Stimulated activated CD8-positive, alpha-beta memory T cell treated with anti-CD3 and anti-CD28 coated beads, Interleukin-15, amount 100 ng/mL, for 24 hours (primary cell): ENCODE measurements at places on chromosomes 13 and 19.

DNA sequence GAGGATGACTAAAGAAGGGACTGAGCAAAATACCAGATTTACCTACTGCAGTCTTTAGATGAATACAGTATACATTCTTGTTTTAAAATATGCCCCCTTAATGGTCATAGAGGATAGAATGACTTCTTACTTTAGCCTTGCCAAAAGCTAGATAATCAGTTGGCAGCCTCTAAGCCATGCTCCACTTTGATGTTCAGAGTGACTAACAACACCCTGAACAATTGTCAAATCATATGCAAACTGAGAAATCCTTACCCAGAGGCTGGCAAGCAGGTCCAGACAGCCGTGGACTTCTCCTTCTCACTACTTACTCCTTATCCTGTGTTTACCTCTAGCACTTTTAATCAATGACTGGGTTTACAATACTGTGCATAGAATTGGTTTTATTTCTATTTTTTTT is 23.6 kb upstream of the PHF11 start:
- DNase-seq: no peak

DNA sequence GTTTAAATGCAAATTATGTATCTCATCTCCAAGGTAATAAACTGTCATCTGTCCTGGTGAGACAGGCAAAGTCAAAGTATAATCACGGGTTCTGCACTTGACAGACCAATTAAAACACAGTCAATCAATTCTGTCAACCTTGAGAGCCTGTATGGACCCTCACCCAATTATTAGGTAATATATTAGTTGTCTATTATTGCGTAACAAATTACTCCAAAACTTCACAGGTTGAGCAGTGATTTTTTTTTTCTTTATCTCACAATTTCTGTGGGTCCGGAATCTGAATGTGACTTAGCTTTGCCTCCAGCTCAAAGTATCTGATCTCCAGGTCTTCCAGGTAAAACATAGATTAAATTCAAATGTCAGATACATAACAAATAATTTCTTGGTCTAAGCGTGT is 707.4 kb upstream of the ARGLU1 start:
- no peak for DNase-seq

DNA sequence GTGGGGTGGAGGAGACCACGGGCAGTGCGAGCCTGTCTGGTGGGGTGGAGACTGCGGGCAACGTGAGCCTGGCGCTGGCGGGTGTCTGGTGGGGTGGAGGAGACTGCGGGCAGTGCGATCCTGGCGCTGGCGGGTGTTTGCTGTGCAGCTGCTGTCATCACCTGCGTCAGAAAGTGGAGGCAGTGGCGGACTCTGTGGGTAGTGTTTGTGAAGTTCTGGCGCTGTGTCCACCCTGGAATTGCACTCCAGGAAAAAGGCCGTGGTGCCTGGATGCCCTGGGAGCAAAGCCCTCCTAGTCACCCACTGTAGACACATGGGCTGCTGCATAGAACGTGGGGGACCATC is 6.2 kb downstream of the TEX29 start:
- DNase-seq: no peak

DNA sequence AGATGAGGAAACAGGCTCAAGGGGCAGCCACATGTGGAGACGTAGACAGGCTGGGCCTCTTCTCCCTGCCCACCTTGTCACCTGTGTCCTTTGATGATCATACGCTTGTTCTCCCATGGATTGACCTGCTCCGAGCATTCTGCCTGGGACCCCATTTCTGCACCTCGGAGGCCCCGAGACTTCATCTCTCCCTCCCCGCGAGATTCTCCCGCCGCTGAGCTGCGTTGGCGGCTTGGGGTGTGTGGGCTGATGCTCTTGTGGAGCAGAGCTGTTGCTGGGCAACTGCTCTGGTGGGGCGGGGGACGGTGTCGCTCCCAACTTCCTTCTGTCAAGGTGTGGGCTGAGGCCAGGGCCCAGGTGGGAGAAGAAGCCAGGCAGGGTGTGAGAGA is 22.1 kb downstream of the MAST3 start:
- no peak for DNase-seq

DNA sequence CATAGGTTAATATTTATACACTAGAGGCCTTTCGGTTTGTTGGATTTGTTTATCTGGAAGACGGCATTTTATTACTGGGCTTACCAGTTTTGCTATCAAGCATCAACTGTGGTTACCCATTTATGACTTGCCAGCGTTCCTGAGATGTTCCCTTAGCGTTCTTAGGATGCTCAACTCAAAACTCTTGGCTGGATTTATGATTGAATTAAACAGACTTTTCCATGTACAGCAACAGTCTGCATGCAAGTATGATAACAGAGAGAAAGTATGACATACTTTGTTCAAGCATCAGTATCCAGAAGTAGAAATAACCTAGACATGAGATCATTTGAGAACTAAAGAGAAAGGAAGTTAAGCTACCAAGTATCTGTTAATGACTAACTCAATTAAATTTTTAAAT is 29.9 kb upstream of the RNF113B start:
- no peak for DNase-seq
